ENCODE measurements at places on chromosomes 16 and 17. TPM values are rescaled to one million over a fixed set of nuclear protein-coding genes. Genes with fewer than 3 reads are reported as not detected.

PIGS gene
- polyA plus RNA-seq, result 46.4 TPM

GRCh38 chr17:205817-206216, 24.4 kb upstream of the DOC2B start:
- no peak for DNase-seq

DNA sequence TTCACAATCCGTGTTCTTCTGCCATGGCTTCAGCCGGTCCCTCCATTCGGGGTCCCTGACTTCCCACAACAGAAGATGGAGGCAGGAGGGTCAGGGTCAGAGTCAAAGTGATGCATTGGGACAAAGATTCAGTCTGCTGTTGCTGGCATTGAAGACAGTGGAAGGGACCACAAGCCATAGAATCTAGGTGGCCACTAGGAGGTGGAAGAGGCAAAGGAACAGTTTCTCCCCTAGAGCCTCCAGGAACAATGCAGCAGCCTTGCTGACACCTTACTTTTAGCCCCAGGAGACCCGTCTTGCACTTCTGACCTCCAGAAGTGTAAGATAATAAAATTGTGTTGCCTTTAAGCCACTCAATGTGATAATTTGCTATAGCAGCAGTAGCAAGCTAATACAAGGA, 55.9 kb downstream of the MFSD11 start:
- no peak for DNase-seq

DNA sequence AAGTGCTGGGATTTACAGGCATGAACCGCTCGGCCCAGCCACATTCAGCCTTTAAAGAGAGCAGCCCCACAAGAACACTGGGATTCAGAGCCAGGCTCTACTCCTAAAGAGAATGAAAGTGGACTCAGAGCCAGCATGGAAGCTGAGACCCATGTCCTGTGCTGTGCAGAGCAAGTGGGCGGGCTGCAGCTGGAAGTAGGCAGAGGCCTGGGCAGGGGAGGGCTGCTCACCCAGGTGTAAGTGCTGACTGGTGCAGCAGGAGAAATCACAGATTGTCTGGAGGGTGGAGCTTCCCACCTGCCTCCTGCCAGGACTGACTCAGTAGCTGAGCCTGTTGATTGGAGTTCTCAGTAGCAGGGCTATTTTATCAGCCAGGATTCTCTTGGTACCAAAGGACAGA, 178.7 kb downstream of the KATNIP start:
- DNase-seq, result no peak

DNAI2 gene
- not detected for polyA plus RNA-seq

- DNase-seq, result no peak
Measured at GRCh38 chr17:50562242-50563091, 2.0 kb downstream of the CACNA1G start.

HOXB6 gene
- 1.1 TPM for polyA plus RNA-seq

GRCh38 chr17:32445971-32446370, 1.7 kb downstream of the PSMD11 start:
- DNase-seq, result no peak

DNA sequence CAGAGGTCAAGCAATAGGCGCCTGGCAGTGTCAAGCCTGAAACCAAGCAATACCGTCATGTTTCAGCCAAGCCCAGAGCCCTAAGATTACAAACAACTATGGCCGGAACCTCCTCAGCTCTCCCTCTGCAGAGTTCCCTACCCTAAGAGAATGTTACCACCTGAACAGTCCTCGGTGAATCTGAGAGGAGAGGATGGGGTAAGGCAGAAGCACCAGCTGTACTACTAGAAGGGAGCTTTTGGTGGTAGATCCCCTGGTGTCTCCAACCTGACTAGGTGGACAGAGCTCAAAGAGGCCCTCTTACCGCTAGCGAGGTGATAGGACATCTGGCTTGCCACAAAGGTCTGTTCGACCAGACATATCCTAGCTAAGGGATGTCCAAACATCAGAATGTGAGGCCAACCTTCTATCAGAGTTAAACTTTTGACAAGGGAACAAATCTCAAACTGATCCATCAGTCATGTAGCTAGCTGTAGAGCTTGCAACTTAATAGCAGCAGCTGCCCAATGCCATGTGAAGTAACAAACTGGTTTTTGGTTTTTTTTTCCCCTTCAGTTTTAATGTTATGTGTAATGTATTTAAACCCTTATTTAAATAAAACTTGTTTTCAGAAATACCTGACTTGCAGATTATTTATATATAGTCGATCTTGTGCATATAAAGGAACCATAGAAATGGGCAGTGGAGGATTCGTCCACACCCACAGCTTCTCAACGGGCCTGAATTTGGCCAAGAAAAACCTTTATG, 2.5 kb downstream of the EIF1 start:
- DNase-seq, result no peak

DNA sequence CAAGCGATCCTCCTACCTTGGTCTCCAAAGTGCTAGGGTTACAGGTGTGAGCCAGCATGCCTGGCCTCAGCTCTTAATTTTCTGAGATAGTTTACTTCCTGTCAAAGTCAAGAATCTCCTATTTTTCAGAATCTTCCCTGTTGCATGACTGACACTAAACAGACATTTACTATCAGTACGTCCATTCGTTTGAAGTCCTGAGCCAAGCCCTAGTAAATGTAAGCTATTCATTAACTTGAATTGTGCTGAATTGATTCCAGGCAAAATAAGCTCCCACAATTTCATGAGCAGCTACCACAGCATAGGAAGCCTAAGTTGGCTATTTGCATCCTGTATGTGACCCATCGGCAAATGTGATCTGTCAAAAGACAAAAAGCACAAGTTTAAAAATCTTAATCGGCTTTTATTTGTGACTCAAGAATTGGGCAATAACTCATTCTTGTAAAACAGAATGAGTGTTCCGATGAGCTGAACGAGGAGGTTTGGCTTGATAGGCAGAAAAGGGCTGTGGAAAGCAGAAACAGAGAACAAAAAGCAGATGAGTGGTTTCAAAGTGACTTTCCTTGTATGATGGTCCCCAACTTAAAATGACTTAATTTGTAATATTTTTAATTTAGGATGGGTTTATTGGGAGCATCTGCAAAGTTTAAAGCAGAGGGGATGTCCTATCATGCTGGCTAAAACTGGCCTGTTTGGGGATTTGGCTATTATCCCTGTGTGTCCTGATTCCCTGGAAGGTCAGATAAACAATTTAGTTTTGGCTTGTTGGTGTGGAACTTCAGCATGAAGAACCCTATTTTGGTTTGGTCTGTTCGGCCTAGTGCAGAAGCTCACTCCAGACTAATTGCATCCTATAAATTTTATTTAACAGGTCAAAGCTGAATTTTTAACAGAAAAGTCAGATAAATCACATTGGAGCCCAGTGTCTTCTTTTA, 14.2 kb downstream of the RNF112 start:
- no peak for DNase-seq

HNF1B gene
- polyA plus RNA-seq, result not detected

GRCh38 chr16:56965149-56966092, 3.7 kb downstream of the CETP start:
- no peak for DNase-seq

DNA sequence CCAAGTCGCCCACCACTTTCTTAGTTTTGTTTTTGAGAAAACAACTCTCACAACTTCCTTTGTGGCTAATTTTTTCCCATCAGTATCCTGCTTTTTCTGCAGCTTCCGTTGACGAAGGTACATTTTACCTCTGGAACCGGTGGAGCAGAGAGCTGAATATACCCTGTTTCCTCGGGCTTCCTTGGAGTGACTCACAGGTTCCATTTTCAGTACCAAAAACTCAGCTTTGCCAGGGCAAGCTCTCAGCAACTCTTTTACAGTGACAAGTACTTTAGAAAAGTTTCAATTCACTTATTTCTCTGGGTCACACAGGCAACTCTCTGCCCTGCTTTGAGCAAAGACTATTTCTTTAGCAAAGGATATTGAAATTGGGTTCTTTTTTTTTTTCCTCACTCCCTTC, 318.9 kb downstream of the SNX29 start:
- no peak for DNase-seq

KRTAP3-2 gene
- polyA plus RNA-seq, result not detected

TAF15 gene
- 121 TPM for polyA plus RNA-seq

GRCh38 chr17:83125515-83126274, 46.3 kb downstream of the METRNL start:
- no peak for DNase-seq

DNA sequence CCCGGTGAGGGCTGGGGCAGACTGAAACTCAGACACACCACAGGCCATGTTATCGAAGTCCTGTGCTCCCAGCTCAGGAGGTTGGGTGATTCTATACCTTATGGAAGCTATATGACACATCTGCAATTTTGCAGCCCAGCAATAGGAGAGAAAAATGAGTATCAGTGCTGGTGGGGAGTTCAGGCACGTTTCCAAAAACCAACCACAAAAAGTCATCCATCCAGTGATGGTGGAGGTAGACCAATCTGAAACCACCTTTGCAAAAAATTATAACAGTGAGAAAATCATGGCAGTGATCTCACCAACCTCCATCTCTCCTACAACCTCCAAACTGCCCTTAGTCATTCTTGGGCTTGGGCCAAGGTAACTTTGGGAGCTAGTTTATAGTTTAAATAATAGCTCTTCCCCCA, 327.9 kb downstream of the SLC39A11 start:
- no peak for DNase-seq

GRCh38 chr16:10521681-10522274, 58.6 kb downstream of the EMP2 start:
- peak; percentile 17 for DNase-seq

TELO2 gene
- 29.8 TPM for polyA plus RNA-seq

GRCh38 chr16:69084289-69084688, 21.2 kb upstream of the HAS3 start:
- no peak for DNase-seq

DNA sequence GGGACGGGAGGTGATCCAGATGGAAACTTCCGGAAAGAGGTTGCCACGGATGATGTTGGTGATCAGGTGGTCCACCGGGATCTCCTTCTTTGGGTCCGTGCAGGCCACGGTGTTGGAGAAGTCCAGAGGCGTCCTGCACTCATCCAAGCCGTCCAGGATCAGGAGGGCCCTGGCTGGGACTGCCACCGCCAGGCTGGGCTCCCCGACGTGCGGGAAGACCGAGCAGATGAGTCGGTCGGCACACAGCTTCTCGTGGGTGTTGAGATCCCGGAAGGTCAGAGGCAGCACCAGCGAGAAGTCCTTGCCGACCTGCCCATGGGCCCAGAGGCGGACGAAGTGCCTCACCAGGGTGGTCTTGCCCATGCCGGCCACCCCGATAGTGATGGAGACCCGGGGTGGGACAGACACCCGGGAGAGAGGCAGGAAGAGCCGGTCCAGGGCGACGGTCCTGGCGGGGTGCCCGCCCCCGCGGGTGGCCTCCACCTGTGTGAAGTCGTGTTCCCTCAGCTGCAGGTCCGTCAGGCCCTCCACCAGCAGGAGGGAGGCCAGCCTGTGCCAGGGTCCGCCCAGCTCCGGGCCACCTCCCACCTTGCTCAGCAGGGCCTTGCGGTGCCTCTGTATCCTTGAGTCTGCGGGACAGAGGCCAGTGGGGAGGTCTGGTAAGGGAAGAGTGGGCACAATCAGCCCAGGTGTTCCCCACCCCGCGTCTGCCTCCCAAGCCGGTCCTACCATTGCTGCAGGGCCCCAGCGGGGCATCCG, 12.9 kb downstream of the NLRC3 start:
- DNase-seq, result no peak

DNA sequence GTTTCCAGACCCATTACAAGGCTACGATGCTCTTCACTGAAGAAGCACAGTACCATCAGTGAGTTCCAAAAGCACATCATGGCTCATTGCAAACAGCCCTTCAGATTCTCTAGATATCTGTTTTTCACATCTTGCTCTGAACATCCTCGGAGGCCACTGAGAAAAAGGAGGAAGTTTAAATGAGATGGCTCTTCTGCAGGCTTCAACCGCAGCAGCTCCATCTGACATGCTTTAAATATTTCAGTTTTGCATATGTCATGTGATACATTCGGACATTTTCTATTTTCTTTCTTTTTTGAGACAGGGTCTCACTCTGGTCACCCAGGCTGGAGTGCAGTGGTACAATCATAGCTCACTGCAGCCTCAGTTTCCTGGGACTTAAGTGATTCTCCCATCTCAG, 396.8 kb downstream of the NPIPA8 start:
- no peak for DNase-seq

Data from muscle of arm (tissue), 14 donors.